ENCODE measurements at places on chromosomes 6 and 20.
A peak's percentile ranks its signal among the peaks of the same experiment; 100 is the strongest.

DNA sequence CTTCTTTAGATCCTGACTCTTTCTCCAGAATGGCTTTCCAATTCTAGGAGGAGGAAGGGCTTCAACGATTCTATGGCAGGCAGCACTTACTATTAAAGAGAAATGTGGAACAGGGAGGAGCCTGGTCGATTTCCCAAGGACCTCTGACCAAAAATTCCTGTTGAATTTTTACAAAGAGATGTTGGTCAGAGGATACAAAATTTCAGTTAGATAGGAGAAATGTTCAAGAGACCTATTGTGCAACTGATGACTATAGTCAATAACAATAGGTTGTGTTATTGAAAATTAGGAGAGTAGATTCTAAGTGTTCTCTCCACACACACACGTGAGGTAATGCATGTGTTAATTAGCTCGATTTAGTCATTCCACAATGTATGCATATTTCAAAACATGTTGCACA is 130.1 kb upstream of the TNFAIP3 start:
- DNase-seq: no peak

DNA sequence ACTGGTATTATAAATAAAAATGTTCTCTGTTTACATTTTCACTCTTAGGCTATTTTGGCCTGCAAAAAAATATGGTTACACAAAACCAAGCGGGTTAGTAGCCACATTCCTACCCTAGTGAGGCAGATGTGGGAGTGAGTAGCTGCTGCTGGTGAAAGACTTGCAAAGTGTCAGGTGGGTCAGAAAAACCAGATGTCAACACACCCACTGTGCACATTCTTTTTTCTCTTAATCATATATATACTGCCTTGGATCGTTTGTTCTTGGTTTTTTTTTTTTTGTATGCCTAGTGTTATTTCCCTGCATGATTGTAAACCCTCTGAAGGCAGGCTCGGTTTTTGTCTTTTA is 68.0 kb upstream of the TFB1M start:
- DNase-seq: no peak

DNA sequence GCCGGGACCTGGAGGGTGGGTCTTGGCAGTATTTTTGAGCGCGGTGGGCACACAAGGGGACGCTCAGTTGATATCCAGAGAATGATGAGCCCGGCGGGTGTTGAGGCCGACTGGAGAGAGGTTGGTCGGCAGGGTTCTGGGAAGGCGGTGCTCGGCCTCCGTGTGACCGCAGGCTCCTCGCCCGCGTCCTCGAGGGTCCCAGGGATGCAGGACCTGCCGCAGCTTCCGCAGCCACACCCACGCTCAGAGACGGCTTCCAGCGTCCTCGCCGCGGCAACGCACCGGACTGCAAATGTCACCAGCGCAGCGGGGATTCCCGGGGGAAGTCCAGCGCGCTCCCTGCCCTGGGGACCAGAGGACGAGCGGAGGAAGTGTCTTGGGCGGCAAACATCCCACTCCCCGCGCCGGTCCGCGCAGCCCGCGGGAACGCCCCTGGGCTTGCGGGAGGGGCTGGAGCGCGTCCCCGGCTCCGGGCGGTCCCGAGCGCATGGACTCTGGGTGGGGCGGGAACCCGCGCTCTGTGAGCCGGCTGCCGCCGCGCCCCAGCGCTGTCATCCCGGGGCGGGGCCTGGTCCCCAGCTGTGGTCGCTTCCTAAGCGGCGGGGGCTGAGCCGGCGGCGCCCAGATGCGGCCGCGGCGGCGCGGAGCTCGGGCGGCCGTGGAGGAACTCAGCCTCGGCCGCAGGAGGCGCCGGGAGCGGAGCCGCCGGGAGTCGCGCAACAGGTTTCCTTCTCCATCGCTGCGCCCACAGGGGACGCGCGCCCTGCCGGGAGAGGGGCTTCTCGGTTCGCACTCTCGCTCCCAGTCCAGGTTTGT is at the start of gene STX11:
STX11 (plus strand) TSS at position 624 of the 816 bp plus-strand sequence. CDS start 36,111 bp downstream, outside the sequence.
- peak; percentile 77 for DNase-seq

DNA sequence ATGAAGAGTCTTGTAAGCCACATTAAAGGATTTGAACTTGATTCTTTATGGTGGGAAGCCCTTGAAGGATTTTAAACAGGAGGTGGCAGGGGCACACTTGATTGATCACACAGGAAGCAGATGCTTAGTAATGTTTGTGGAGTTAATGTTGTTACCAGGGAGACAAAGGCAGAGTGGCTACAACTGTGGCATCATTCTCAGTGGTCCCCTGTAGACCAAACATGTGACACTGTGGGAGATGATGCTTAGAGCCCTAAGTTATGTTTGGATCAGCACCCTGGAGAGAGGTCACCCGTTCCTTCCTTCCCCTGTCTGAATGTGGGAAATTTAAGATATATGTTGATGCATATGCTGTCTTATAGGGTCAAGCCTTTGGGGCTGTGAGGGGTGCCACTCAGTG is 53.2 kb downstream of the EIF2S2 start:
- no peak for DNase-seq

DNA sequence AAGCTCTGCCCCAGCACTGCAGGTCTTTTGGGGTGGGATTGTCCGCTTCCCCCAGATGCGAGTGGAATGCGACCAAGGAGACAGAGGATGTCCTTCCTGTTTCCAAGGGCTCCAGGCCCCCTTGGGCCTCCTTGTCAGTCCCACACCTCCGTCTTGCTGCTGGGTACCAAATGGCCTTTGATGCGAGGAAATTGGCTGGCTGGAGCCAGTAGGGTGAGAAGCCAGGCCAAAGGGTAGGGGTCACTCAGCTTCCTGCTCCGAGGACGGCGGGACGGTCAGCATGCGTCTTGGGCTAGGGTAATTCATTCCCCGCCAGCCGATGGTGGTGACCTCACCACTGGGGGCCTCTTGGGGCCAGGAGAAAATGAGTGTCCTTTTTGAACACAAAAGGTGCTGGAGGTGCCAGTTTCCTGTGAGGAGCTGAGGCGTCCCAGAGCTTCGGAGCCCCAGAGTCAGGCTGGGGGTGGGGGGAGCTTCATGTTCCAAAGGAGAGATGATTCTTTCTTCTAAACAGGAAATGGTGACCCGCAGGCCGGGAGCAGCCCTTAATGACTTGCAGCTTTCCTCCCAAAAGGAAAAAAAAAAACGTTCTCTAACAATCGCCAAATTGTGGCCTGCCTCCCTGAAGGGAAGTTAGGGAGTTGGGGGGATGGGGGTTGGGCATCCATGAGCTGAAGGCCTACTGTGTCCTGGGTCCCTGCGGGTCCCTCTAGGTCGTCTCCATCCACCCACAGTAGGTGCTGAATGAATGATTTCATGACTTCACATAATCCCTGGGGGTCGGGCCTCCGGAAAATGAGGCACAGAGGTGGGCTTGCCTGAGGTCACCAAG is 6.7 kb downstream of the SNAI1 start:
- DNase-seq: no peak

DNA sequence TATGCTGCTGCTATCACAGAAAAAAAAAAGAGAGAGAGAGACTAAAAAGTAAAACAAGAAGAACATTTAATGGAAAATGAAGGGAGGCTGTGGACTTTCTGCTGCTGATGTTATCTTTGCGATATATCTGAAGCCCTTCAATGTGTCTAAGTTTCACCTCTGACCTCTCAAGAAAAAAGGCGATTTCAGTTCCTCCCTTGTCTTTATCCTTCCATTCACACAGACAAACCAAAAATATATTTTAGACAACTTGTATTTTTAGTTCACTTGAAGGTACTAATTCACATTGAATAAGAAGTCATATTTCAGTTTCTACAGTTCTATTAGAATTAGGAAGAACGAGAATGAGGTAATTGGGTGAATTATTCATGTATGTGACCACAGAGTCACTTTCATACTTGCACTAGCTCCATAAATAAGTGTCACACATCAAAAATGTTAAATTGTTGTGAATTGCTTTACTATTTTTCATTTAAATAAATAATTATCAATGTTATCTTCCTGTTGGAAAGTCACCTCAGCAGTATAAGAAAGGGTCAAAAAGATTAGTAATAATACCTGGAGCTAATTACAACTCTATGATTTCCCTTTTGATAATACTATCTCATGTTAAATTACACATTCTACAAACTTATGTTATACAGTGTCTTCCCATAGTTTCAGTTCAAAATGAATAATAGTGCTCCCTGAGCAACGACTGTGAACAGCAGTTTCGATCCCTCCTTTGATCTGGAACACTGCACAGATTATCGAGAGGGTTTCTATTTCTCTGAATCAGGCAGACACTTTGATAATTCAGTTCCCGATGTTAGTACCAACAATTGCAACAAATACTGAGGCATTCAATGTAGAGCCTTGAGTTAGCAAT is 85.2 kb upstream of the PLCB4 start:
- no peak for DNase-seq

DNA sequence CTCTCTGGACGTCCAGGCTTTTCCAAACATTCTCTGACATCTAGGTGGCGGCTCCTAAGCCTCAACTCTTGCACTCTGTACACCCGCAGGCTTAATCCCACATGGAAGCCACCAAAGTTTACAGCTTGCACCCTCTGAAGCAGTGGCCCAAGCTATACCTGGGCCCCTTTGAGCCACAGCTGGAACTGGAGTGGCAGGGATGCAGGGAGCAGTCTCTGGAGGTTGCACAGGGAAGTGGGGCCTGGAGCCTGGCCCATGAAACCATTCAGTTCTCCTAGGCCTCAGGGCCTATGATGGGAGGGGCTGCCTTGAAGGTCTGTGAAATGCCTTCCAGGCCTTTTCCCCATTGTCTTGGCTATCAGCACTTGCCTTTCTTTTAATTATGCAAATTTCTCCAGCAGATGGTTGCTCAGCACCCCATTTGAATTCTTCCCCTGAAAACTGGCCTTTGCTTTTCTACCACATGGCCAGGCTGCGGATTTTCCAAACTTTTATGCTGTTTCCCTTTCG is 64.9 kb downstream of the IRF4 start:
- DNase-seq: no peak

DNA sequence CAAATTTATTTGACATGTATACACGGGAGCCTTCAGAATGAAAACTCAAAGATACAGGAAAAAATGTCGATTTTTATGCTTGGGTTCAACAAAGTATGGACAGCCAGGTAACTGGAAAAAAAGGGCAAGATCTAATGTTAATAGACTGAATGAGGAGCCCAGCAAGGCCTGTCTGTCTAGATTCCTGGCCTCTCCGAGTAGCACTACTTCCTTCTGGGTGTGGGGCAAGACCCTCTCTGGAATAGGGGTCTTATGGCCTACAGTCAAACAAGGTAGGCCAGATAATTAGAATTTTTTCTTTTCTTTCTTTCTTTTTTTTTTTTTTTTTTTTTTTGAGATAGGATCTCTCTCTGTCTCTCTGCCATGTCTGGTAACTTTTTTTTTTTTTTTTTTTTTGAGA is 113.4 kb upstream of the SHLD1 start:
- no peak for DNase-seq

GRCh38 chr20:63334356-63334755 is 26.8 kb downstream of the CHRNA4 start:
- DNase-seq: no peak

DNA sequence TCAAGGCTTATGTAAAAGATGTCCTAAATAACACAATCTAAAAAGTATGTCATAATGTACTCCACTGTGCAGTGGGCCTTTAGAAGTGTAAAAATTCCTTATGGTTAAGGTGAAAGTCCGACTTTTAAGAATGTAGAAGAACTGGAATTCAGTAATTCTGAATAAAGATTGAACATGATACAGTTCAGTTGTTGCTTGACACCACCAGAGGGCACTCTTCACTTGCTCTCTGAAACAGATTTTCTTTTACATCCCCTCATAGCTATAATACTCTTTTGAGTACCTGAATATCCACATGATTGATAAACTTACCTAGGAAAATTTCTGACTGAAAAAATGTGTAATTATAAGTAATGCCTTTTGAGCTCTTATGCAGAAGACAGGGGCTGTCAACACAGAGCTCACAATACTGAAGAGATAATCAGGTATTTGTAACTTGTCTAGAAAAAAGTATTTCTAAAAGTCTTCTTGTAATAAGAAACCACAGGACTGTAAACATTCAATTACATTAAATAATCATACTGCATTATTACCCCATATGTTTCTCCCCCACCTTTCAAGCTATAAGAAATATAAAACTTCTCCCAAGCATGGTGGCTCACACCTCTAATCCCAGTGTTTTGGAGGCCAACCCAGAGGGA is 92.1 kb downstream of the POPDC3 start:
- peak; percentile 14 for DNase-seq

- DNase-seq: no peak
Observed at GRCh38 chr20:11401988-11402387, 515.7 kb upstream of the BTBD3 start.

GRCh38 chr6:134654751-134655150 is 295.1 kb downstream of the ALDH8A1 start:
- DNase-seq: no peak

DNA sequence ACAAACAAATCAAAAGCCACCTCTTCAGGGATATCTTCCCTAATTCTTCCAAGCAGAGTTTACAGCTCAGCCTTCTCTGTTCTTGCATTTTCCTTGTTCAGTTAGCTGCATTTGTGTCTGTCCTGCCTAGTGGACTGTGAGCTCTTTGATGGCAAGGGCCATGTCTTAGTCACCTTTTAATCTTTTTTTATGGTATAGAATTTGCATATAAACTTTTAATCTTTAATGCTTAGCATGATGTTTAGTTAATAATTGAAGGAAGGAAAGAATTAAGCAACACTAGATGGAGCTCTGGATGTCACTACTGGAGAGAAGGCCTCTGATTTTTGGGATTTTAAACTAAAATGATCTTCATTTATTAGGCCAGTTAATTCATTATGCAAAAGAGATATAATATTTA is 12.1 kb downstream of the PPP2R5D start:
- no peak for DNase-seq

- DNase-seq: no peak
Observed at GRCh38 chr6:42411406-42411805, 40.3 kb downstream of the TRERF1 start.

DNA sequence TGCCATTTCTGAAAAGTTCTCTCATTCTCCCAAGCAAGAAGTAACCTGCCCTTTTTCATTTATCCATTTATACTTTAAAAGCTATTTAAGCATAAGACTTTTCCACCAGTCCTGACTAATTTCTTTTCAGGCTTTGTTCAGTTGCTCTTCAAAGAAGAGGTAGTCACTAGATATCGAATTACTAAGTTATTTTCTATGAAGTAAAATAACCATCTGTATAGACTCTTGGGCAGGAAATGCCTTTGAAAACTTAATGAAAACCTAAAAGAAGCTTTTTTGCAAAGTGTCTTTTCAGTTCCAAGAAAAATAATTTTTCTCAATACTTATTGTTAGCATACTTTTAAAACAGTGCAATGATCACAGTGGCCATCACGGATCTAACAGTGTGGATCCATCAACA is 31.3 kb upstream of the LAMP5 start:
- DNase-seq: no peak

DNA sequence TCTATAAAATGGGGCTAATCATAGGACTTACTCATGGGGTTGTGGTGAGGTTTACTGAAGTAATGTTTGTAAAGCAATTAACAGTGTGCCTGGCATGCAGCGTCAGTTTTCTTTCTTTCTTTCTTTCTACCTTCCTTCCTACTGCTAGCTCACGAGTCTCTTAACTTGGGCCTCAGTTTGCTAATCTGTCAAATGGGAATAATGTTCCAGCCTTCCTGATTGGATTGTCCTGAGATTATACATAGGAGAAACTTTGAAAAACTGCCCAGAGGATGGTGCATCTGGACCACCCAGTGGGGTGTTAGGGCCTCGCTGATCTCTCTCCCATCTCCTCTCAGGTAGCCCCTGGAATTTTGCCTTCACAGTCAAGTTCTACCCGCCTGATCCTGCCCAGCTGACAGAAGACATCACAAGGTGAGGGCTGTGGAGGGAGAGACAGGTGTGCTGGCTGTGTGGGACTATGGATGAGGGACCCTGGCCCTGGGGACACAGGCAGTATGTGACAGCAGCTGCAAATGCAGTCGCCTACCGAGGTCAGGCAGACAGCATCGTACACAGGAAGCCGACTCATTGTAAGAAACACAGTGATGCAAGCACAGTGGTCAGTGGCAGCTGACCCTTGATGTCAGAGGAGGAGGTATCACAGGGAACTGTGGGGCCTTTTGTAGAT is 27.5 kb downstream of the EPB41L1 start:
- DNase-seq: no peak

Measured in bone marrow (tissue), 2 donors.